ENCODE measurements at places on chromosomes 3 and 15.

DNA sequence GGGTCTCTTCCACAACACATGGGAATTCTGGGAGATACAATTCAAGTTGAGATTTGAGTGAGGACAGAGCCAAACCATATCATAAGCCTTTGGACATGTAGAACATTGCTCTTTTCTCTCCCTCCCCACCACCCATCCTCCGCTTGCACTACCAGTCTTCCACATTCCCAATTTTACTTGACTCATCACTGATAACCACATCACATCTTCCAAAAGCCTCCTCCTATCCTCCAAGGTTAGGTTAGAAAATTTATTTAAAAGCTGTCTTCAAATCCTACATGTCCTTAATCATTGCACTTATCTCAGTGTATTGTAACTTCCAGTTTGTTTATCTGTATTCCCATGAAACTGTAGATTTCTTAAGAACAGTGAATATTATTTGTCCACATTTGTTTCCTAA is 10.4 kb downstream of the ZBED2 start:
- DNase-seq = no peak

DNA sequence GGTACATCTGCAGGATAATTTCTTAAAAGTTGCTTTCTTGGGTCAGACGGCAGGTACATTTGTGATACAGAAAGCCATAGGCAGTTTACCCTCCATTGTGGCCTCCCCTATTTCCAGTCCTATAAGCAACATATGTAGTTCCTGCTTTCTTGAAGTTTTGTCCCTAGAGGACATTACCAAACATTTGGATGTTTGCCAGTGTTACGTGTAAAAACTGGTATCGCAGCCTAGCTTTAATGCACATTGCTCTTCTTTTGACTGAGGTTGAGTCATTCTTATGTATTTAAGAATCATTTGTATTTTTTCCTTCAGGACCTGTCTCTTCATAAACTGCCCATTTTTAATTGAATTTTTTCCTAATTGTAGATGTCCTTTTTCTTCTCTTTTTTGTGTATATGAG is 114.3 kb downstream of the DIPK2A start:
- no peak for DNase-seq

- DNase-seq = no peak
Measured at GRCh38 chr3:160851629-160852210, 95.7 kb downstream of the PPM1L start.

GRCh38 chr15:65416845-65417416 is 5.8 kb downstream of the IGDCC4 start:
- DNase-seq = no peak

GRCh38 chr15:88617790-88618189 is 3.4 kb upstream of the AEN start:
- no peak for DNase-seq

- no peak for DNase-seq
Measured at GRCh38 chr3:183486472-183486871, 58.1 kb upstream of the MCF2L2 start.

- no peak for DNase-seq
Measured at GRCh38 chr3:136330900-136331299, 80.8 kb downstream of the PCCB start.

GRCh38 chr3:138845181-138845601 is 10.5 kb upstream of the PIK3CB start:
- no peak for DNase-seq

DNA sequence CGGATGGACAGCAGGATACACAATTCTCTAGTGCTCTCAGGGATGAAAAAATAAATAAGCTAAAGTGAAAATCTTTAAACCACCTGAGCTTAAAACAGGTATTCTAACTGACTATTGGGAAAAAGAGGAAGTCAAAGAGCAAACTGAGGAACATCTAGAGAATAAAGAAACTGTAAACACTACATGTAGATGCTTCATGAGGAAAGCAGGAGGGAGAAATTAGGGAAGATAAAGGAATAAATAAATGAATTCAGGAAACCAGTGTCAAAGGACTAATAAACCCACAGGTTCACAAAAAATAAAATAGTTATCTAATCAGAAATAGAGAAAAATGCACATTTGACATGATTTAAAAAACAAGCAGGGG is 525 bp upstream of the MCCC1 start:
- DNase-seq = no peak

DNA sequence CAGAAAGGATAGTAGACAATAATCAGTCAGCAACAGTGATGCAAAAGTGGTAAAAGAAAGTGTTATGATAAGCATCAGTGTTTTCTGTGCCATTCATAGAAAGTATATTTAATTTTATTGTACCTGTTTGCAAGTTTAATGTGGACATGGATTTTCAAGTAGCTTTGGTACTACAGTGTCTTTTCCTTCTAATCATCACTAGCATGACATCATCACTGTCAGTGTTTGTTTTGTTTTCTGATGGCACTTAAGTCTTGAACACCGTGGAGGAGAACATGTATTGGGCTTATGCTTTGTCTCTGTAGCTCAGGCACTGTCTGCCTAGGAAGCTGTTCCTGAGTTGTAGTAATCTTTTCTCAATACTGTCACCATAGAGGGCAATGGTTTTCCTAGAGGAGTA is 41.9 kb downstream of the SETD5 start:
- DNase-seq = no peak

DNA sequence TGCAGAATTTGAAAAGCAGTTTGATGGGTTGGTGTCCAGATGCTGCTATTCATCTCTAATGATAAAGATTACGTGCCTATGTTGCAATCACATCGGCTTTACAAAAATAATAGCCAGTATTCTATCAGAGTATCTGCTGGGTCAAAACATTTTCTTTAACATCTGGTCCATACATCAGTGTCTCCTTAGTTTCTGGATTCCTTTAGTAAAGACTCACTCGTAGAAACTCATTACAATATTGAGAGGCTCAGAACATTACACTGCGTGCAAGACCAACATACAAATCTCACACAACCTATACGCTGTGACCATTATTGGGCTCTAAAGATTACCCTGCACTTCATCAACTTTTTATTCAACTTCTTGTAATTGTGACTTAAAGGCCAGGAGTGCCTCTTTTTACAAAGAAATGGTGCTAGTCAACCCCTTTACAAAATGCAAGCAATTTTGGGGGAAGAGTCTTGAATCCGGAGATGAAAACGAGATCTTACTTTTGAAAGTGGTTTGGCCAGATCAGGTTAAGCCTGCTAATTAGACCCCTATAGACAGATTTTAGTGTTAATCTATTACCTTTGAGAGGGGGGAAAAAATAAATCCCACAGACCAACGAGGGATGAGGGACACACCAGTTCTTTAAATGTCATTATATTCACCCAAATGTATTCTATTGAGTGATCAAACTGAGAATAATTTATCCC is 2.9 kb downstream of the TRA2B start:
- no peak for DNase-seq

Measured in GM03348 (cell line).